ENCODE measurements at places on chromosomes 3 and 15.

DNA sequence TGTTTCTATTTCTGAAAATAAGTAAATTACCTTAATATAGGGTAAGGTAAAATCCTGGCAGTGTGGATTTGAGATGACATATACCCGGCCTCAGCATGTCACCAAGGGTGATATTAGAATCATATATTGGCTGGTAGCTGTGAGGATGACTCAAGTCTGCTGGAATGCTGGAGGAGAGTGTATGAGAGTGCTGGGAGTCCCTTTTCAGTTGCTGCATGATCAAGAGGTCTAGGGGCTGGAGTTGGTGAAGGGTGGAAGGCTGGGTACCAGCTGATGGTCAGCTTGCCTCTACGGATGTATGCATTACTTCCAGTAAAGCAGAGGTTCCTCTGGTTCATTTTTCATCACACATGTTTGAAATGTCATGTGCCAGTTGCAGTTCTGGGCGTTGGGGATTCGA lies 40.6 kb downstream of the SLC25A26 start:
- no peak for DNase-seq

- DNase-seq: no peak
Measured at GRCh38 chr3:185049710-185050109, 103.2 kb downstream of the C3orf70 start.

GRCh38 chr15:68310178-68310803 lies 32.7 kb downstream of the FEM1B start:
- DNase-seq: no peak

GRCh38 chr15:98683831-98684230 lies 35.5 kb downstream of the IGF1R start:
- no peak for DNase-seq

DNA sequence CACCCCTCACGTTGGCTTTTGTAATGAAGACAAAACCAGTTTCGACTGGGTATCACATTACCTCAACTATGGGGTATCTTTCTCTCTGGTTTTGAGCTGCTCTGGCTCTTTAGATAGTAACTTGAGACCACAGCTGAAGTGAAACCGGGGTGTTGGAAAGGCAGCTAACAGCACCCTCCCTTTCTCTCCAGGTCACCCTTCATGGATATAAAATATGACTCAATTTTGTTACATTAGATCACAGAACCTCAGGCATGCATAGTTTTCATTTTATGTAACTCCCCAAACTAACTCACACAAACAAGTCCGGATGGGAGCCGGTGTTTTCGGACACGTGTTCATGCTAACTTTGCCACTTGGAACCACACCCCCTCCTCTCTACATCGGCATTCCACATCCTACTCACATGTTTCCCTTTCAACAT lies 90.7 kb downstream of the NR2F2 start:
- DNase-seq: no peak

DNA sequence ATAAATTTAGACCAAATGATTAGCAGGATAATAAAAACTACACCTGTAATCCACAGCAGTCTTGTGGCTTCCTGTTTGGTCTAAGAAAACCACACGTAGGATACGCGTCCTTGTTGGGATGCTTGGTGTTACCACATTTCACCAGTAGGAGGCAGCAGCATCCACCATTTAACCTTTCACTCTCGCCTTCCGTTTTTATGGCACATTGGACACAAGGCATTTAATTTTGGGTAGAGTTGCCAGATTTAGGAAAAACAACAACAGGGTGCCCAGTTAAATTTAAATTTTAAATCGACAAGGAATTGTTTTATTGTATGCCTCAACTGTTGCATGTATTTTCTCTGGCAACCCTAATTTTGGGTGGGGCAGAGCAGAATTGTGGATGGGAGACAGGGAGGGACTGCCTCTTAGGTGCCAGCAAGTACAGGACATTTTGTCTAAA lies 6.3 kb downstream of the LRRC31 start:
- DNase-seq: peak; percentile 75

GRCh38 chr3:49930922-49931321 lies 1.3 kb upstream of the MON1A start:
- DNase-seq: no peak

DNA sequence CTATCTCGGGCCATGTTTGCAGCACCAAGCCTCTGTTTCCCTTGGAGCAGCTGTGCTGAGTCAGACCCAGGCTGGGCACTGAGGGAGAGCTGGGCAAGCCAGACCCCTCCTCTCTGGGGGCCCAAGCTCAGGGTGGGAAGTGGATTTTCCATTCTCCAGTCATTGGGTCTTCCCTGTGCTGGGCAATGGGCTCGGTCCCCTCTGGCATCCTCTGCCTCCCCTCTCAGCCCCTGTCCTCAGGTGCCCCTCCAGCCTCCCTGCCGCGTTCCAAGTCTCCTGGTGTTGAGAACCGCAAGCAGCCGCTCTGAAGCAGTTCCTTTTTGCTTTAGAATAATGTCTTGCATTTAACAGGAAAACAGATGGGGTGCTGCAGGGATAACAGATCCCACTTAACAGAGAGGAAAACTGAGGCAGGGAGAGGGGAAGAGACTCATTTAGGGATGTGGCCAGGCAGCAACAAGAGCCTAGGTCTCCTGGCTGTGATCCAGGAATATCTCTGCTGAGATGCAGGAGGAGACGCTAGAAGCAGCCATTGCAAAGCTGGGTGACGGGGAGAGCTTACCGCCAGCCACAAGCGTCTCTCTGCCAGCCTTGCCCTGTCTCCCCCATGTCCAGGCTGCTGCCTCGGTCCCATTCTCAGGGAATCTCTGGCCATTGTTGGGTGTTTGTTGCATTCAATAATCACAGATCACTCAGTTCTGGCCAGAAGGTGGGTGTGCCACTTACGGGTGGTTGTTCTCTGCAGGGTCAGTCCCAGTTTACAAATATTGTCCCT lies 1.2 kb downstream of the RHO start:
- DNase-seq: no peak

- no peak for DNase-seq
Measured at GRCh38 chr3:192372616-192373015, 354.7 kb downstream of the FGF12 start.

- no peak for DNase-seq
Measured at GRCh38 chr3:23438657-23439056, 235.5 kb downstream of the UBE2E2 start.

- no peak for DNase-seq
Measured at GRCh38 chr3:122577409-122578031, at the start of gene PARP15. Gene PARP15 (plus strand): TSS chr3:122577650. CDS start chr3:122577668, 18 bp downstream.

Data from LNCaP clone FGC (cell line).